Activated CD4-positive, alpha-beta T cell treated with anti-CD3 and anti-CD28 coated beads for 24 hours (primary cell): ENCODE measurements at places on chromosomes 7 and 10.

DNA sequence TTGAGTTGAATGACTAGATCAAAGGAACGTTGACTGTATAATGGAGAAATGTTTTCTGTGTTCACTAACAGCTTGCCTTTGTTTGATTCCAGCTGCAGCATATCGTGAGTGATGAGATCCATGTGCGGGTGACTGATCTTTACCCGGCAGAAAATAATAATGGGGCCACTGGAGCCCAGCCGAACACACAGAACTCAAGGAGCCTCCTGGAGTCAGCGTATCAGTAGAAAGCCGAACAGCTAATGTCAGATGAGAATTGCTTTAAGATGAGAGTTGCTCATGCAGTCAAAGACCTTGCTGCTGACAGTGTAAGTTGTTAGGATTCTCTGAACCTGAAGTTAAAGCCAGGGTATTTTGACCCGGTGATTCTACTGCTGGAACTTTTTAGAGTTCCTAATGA, 34.3 kb upstream of the MTPAP start:
- DNase-seq = no peak

- no peak for DNase-seq
Observed at GRCh38 chr10:102677331-102678067, 33.2 kb downstream of the TRIM8 start.

DNA sequence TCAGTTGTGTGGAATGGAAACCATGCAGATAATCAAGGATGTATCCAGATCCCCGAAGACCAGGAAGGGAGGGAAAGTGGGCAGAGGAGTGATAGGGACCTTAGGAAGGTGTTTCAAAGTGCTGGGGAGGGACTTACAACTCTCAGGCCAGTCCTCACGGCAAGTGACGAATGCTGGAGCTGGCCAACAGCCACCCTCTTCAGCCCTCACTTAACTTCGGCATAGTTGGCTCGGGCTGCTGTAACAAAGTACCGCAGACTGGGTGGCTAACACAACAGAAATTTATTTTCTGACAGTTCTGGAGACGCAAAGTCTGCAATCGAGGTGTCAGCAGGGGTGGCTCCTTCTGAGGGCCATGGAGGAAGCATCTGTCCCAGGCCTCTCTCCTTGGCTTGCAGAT, 265.9 kb upstream of the YAE1 start:
- DNase-seq = no peak

GRCh38 chr7:64037095-64037494, 8.1 kb upstream of the ZNF727 start:
- DNase-seq = no peak

DNA sequence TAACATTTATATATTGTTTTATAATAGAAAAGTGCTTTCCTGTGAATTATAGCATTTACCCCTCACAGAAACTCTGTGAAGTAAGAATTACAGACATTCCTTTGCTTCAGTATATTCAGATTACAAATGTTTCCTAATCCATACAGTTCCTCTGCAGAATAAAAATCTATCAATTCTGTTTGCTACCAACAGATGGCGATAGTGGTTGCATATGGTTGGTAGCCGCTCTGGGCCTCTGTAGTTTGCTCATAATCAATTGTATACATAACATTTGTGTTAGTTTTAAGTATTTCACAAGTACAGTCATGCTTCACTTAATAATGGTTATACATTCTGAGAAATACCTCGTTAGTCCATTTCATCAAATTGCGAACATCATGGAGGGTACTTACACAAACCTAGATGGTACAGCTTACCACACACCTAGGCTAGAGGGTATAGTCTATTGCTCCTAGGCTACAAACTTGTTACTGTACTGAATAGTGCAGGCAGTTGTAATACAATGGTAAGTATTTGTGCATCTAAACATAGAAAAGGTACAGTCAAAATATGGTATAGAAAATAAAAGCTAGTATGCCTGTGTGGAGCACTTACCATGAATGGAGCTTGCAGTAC, 94.4 kb upstream of the STEAP4 start:
- DNase-seq = no peak

DNA sequence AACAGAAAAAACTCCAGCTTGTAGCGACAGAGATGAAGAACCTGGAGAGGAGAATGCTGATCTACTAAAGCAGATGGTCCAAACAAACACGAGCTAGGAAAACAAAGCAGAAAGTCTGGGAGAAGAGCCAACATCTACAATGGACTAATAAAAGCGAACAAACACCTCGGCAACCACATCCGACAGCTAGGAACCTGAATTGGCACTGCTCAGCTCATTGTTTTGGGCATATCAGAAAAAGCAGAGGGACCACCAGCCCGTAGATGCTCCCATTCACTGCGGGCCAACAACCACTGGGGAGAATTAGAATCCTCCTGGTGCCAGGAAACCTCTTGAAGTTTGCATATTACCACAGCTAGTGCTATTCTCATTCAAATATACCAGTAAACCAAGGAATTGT, 204.7 kb downstream of the NXPH1 start:
- no peak for DNase-seq

DNA sequence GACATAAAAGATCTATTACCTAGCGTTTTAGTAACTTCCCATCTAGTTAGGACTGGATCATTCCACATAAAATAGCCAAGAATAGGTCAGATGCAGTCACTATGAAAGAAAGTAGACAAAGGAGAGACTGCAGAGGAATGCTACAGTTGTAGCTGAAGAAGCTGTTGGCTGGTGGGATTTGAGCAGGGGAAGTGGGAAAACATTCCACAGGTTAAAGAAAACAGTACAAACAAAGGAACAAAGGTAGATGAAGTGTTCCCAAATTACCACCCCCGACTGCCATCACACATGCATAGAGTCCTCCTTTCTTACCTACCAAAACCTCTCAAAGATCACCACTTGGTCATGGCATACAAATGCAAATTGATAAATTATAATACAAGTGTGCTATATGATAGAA, 41.8 kb downstream of the DLD start:
- DNase-seq = no peak

GRCh38 chr7:11749629-11750028, 82.4 kb downstream of the THSD7A start:
- no peak for DNase-seq

DNA sequence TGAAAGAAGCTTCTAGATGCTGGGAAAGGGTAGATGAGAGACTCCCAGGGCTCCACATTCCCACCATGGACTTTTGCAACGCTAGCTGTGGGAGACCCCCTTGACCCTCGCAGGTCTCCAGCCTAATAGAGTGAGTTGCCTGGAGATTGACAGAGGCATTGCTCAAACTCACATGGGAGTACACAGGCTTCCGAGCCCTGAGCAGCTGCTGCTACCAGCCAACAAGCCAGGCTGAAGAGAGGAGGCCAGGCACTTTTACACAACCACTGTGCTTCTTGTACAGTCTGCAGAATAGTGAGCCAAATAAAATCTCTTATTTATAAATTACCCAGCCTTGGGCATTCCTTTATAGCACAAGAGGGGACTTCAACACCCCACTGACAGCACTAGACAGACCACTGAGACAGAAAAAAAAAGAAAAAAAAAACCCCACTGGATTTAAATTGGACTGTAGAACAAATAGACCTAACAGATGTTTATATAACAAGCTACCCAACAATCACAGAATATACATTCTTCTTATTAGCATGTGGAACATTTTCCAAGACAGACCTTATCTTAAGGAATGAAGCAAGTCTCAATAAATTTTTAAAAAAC, 146.2 kb downstream of the ZFAND4 start:
- DNase-seq = no peak

GRCh38 chr7:75879771-75880184, 944 bp downstream of the RHBDD2 start:
- no peak for DNase-seq

- DNase-seq = no peak
Observed at GRCh38 chr10:54940418-54940817, 139.4 kb upstream of the PCDH15 start.

GRCh38 chr10:99395750-99396445, 34.5 kb downstream of the GOT1 start:
- no peak for DNase-seq

DNA sequence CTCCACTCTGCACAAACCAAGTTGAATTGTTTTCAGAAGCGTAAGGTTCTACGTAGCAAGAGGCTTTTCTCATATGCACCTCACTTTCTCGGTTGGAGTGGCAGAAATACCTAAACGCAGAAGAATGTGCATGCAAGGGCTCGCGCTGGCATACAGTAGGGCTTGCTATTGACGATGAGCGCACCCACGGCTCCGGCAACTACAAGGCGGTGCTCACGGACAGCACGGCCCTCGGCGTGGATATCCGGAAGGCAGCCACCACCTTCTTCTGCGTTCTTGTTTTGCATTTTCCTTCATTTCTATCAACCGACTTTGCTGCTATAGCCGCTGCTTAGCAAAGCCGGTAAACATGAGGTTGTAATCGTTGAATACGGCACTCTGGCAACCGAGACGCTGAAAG, 51.1 kb upstream of the UBE3C start:
- DNase-seq = no peak

- DNase-seq = peak; percentile 17
Observed at GRCh38 chr10:98041352-98042043, 11.1 kb upstream of the CRTAC1 start.

DNA sequence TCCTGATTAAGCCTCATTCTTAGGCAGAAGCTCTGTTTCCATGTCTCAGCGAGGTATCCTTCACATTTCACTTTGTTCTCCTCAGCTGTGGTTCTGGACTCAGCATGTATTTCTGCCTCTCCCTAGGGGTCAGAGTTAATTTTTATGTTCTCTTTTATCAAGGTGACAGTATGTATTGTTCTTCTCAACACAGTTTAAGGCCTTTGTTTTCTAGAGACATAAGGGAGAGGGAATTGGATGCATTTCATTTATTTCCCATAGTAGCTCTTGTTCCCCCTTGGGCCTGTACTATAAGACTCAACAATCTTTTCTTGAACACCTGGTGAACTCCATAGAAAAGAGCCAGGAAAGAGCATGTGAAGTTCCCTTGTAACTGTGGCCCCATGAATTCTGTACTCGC, 214.3 kb downstream of the ZWINT start:
- DNase-seq = no peak

DNA sequence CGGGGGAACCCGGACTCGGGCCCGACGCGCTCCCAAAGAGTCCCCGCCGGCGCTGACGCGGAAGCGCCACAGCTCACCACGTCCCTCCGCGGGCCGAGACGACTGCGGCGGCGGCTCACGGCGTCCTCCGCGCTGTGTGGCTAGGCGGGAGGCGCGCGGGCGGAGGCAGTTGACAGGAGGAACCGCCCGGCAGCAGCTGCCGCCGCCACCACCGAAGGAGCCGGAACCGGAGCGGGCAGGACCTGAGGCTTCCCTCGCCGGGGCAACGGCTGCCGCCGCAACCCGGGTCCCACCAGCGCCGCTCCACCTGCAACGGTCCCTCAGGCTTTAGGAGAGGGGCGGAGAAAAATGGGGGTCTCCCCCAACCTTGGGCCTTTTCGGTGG, 334 bp downstream of the ZNF800 start:
- DNase-seq = peak; percentile 50

DNA sequence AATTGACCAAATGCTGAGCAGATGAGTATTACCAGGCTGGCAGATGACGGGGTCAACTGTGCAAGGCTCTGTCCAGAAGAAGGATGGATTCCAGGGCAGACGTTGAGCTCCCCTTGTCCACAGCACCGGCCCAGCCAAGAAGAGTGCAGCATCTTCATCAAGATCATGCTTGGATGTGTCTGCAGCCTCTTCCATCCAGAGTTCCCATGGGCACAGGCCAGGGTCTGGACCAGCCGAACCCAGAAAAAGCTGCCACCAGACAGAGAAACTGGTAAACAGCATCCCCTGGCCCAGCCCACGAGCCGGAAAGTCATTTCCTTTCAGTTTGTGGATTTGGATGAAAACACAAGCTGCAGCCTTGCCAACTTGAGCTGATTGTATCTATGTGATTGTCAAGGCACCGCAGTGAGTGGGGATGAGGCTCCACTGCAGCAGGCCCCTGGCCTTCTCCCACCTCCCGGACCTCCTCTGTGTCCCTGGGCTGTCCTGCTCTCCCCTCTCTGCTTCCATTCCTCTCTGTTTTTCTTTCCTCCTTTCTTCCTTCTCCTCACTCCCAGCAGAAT, 321.8 kb downstream of the TCERG1L start:
- no peak for DNase-seq

GRCh38 chr10:112963835-112964234, 13.8 kb downstream of the TCF7L2 start:
- no peak for DNase-seq

- DNase-seq = no peak
Observed at GRCh38 chr10:64329510-64329909, 808.3 kb downstream of the REEP3 start.

GRCh38 chr10:68526634-68527307, 552 bp downstream of the SLC25A16 start:
- DNase-seq = no peak

GRCh38 chr7:67470256-67470751, 473.7 kb downstream of the TYW1 start:
- no peak for DNase-seq

GRCh38 chr10:20995123-20995987, 98.2 kb upstream of the NEBL start:
- no peak for DNase-seq

- DNase-seq = no peak
Observed at GRCh38 chr10:131902211-131902610, 1.4 kb downstream of the PPP2R2D start.

DNA sequence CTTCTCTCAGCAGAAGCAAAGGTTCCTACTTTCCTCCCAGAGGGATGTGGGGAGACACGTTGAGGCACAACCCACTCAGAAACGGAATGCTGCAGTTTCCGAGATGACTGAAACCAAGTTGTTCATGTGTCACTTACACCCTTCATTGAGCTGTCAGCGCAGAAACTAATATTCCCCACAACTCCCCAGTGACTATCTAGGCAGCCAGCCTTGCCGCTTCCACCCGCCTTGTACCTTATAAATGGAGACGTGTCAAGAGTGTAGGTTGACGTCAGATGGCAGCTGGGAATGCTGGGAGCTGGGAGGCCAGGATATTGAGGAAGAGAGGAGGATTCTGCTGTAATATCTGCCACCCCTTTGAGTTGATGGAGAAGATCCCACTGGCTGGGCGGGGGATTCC, 15.1 kb downstream of the GPR26 start:
- no peak for DNase-seq

- DNase-seq = no peak
Observed at GRCh38 chr7:95198863-95199262, 125.5 kb downstream of the PON1 start.

- DNase-seq = no peak
Observed at GRCh38 chr7:142607351-142607750, 141.9 kb upstream of the PRSS1 start.

- no peak for DNase-seq
Observed at GRCh38 chr7:121890833-121891232, 17.9 kb downstream of the PTPRZ1 start.

DNA sequence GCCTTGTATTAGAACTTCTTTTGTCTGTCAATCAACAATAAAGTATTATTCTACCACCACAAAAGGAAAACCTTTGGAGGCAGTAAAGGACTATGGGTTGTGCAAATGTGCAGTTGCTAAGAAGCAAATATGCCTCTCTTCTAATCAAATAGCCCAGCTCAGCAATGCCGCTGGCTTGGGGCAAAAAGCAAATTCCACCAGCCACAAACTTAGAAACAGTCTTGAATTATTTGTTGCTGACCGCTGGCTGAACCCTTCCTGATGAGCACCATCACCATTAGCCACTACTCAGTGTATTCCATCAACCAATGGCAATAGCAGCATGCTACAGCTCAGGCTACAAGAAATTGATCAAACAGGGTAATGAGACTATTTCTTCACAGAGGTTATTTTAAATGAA, 51.0 kb downstream of the SKAP2 start:
- DNase-seq = no peak
